Nasal cavity respiratory epithelium epithelial cell of viscerocranial mucosa (primary cell): ENCODE measurements at places on chromosomes 12 and 14. TPM values are rescaled to one million over a fixed set of nuclear protein-coding genes. Genes with fewer than 3 reads are reported as not detected.

Gene RAD51AP1
- total RNA-seq, result 0.64 and 0.68 TPM in 2 replicates

Gene PTCSC3
- total RNA-seq, result not detected in 2 replicates

Gene MYO1H
- total RNA-seq, result under 0.01 TPM in 1 of 2 replicates, not detected in the other

Gene PSME2
- 39.0 and 51.0 TPM in 2 replicates for total RNA-seq

Gene TAS2R31
- 0.68 and 5.6 TPM in 2 replicates for total RNA-seq

Gene ANKRD33
- not detected in 2 replicates for total RNA-seq

Gene POTEG
- not detected in 2 replicates for total RNA-seq

Gene AQP5
- 0.34 and 0.43 TPM in 2 replicates for total RNA-seq

Gene TMTC2
- total RNA-seq, result 12.0 and 22.6 TPM in 2 replicates

Gene STAB2
- total RNA-seq, result not detected in 2 replicates

Gene RNASE3
- not detected in 2 replicates for total RNA-seq

Gene FAR2
- 0.64 and 0.68 TPM in 2 replicates for total RNA-seq

Gene NEMF
- 38.3 and 71.3 TPM in 2 replicates for total RNA-seq

Gene WNT1
- not detected in 2 replicates for total RNA-seq

Gene DBX2
- total RNA-seq, result not detected in 2 replicates

Gene ZDHHC17
- 36.6 and 72.0 TPM in 2 replicates for total RNA-seq

Gene GLIPR1L1
- total RNA-seq, result not detected in 2 replicates

Gene PRKD1
- under 0.01 and 3.1 TPM in 2 replicates for total RNA-seq

Gene CCDC92
- total RNA-seq, result 3.1 and 9.8 TPM in 2 replicates

Gene TRPV4
- total RNA-seq, result 0.68 and 3.6 TPM in 2 replicates

Gene RPL10L
- total RNA-seq, result not detected in 2 replicates

Gene TMEM30B
- total RNA-seq, result 14.7 and 28.3 TPM in 2 replicates

Gene REC8
- total RNA-seq, result 1.4 and 1.9 TPM in 2 replicates

Gene CFAP251
- 18.1 and 28.0 TPM in 2 replicates for total RNA-seq

Gene AP1G2
- 28.7 and 54.4 TPM in 2 replicates for total RNA-seq

Gene MUCL1
- total RNA-seq, result not detected in 2 replicates

Gene RNASE4
- 3.8 and 7.4 TPM in 2 replicates for total RNA-seq

Gene DTX1
- total RNA-seq, result not detected in 2 replicates

Gene KRT75
- 0.78 and 5.1 TPM in 2 replicates for total RNA-seq

Gene KLHL28
- total RNA-seq, result 18.7 and 19.8 TPM in 2 replicates

Gene TSPAN19
- total RNA-seq, result not detected in 2 replicates

Gene BAZ1A
- total RNA-seq, result 57.1 and 80.4 TPM in 2 replicates

Gene ASCL1
- total RNA-seq, result not detected in 2 replicates

Gene SPRYD3
- 24.3 and 25.5 TPM in 2 replicates for total RNA-seq

Gene RFC5
- 7.0 and 7.9 TPM in 2 replicates for total RNA-seq

Gene DIO3
- total RNA-seq, result not detected in 2 replicates

Gene SLC6A13
- under 0.01 and 0.64 TPM in 2 replicates for total RNA-seq

Gene SYNDIG1L
- under 0.01 and 0.14 TPM in 2 replicates for total RNA-seq

Gene PEX5
- 31.1 and 32.7 TPM in 2 replicates for total RNA-seq

Gene TSHR
- total RNA-seq, result not detected in 2 replicates

Gene GLI1
- under 0.01 and 0.14 TPM in 2 replicates for total RNA-seq

Gene SERPINA10
- not detected in 2 replicates for total RNA-seq

Gene FLRT2
- total RNA-seq, result 14.4 and 33.5 TPM in 2 replicates

Gene ATN1
- total RNA-seq, result 5.1 and 27.6 TPM in 2 replicates

Gene RPL36AL
- 286 and 384 TPM in 2 replicates for total RNA-seq

Gene ALDH2
- 31.4 and 84.9 TPM in 2 replicates for total RNA-seq

Gene RPS6KL1
- 0.43 and 9.6 TPM in 2 replicates for total RNA-seq
